ENCODE measurements at places on chromosomes 13 and 19. TPM values are rescaled to one million over a fixed set of nuclear protein-coding genes. Genes with fewer than 3 reads are reported as not detected.

DNA sequence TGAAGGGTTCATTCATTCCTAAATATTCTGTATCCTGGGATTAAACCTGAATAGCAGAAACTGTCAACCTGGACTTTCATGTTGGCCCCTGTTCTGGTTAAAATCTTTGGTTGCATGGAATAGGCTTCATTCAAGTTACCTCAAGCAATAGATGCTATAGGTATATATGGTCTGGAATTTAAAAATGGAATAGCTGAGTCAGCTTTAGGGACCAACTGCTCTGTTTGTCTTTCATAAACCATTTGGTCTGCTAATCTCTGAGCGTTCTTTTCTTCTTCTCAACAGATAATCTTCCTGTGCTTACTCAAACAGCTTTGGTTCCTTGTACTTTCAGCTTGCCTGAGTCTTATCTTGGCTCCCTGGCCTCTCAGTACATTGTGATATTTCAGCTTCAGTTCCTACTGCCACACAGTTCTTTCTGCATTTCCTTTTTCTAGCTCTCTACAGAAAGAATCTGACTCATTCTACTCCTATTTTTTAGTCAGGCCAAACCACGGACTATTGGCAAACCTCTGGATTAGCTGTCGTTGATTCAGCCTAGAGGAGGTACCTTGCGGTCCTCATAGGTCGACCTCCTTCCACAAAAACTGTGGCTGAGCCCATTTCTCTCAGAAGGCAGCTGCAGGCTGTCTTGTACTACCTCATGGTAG is 35.9 kb upstream of the MAB21L1 start:
- DNase-seq = peak; percentile 27

The PTPRH gene
- total RNA-seq = 1.1 TPM

- DNase-seq = no peak
Observed at GRCh38 chr13:29791997-29792780, 58.2 kb downstream of the UBL3 start.

DNA sequence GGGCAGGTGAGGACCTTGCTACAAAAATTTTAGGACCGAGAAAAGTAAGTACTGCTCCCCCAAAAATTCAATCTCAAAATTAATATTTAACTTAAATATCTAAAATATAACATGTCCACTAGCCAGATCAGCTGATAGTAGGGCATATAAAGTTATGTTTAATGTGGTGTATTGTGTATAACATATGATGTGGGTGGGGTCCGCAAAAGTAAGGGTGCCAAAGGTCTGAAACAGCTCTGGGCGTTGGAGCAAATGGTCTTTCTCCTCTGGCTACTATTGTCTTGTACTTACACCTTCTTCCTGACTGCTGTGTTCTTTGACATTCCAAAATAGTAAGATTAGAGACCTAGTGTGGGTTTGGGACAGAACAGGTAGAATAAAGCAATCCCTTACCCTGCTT is 41.2 kb downstream of the HTR2A start:
- DNase-seq = no peak

DNA sequence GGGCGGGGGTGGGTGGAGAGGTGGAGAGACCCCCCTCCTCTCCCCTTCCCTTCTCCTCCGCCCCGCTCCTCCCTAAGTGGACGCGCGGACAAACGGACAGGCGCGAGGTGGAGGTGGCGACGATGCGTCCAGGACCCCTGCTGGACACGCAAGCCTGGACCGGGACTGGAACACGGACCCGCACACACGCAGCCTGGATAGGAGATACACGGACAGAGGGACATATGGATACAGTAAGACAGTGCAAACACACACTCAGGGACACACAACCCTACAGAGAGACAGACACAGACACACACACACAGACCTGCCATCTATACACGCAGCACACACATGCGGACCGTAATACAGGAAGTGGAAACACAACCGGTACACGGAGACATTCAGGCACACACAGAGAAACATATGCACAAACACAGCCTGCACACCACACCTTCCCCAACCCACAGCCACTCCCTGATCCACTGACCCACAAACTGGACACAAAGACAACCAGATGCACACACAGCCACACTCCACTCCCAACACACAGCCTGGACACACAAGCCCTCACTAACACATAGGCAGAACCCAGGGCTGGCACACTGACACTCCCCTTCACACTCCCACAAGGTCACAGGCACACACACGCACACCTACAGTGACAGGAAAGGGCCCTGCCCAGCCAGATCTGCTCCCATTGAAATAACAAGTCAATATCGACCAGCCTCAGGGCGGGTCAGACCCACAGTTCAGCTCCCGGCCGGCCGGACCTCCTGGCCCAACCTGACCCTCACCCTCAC is 696 bp upstream of the ERFL start:
- DNase-seq = no peak

DNA sequence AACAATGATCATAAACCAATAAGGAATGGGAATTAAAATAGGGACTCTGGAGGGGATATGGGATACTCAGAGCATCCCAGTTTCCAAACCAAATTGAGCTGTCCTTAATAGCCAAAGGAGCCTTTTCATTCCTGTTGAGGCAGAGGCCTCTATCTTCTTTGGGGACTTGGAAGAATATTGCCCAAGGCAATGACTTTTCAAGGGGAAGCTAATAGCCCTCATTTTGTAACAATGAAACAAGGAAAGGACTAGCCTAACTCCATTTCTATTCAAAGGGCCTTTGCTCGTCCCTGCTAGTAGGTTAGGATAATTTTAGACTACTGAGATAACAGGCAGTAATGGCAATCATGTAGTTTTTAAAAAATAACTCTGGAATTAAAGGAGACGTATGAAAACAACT is 789.8 kb upstream of the SLITRK5 start:
- DNase-seq = no peak

The URAD gene
- not detected for total RNA-seq
